Stimulated activated CD8-positive, alpha-beta memory T cell treated with anti-CD3 and anti-CD28 coated beads, Interleukin-12 subunit alpha, Interleukin-12 subunit beta, amount 100 ng/mL, for 4 hours (primary cell): ENCODE measurements at places on chromosomes 11 and 22.

GRCh38 chr11:126838779-126839178 lies 161.8 kb downstream of the KIRREL3 start:
- no peak for DNase-seq

DNA sequence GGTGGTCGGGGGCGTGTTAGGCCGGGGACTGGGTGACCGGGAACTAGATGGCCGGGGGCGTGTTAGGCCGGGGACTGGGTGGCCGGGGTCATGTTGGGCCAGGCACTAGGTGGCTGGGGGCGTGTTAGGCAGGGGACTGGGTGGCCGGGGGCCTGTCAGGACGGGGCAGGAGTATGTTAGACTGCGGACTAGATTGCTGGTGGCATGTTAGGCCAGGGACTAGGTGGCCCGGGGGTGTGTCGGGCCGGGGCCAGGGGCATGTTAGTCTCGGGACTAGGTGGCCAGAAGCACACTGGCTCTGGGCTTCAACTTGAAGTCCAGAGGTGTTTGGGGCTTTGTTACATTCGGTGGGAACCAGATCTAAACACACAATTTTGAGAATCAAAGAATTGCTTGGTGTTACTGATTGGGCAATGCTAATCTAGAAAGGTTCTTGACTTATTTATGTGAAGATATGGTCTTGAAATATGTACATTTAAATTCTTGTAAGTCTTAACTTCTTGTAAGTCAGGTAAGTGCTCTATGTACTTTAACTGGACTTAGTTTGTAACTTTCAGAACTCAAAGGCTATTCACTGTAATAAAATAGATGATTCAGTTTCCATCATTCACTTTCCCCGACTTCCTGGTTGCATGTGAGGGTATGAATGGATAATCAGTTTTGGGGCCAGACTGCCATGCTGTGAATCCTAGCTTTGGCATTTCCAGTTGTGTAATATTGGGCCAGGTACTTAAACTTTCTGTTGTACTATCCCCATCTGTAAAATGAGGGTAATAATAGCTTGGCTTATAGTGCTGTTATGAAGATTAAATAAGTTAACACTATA lies 1.1 kb downstream of the EXT2 start:
- no peak for DNase-seq

GRCh38 chr11:10678101-10678500 lies 15.5 kb downstream of the IRAG1 start:
- DNase-seq: no peak

DNA sequence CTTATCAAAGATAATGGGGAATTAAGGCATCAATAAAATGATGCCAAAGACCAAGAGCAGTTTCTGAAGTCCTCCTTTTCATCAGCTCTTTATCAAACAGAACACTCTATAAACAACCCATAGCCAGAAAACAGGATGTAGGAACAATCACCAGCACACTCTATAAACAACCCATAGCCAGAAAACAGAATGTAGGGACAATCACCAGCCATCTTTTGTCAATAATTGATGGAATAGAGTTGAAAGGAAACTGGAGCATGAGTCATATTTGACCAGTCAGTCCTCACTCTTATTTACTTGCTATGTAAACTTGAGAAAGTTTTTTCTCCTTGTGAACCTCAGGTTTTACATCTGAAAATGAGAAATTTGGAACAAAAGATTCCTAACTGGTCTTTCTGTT lies 10.0 kb downstream of the MS4A2 start:
- DNase-seq: no peak

DNA sequence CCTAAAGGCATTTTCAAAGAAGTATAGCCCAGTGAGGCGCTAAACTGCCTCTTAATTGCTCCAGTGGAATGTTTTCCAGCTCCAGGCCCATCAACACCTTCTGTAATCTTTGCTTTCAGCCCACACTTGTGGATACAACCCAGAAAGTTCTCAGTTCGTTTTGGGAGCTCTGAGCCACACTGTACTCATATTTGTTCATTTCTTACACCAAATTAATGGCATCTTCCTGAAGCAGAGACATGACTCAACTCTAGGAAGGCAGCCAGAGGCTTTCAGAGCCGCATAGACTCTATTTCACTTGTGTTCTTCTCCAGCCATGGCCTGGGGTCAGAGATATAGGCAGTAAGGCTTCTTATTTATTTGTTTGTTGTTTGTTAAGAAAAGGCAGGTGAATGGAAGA lies 175.5 kb upstream of the NCAM1 start:
- no peak for DNase-seq

DNA sequence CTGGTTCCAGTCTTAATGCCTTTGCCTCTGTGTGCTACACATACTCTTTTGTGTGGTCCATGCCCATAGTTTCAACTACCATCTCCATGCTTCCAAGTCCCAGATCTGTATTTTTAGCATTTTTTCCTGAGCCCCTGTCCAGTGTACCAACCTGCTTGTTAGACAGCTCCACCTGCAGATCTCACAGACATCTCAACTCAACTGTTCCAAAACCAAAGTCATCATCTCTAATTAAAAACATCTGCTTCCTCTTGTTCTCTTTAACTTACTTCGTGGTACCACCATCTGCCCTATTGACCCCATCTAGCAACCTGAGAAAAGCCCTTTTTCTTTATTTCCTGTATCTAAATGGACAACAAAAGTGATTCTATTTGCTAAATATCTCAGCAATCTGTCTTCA lies 8.6 kb upstream of the KMT2A start:
- no peak for DNase-seq

- DNase-seq: no peak
These were observed 354.4 kb downstream of the SOX6 start for GRCh38 chr11:16001899-16002426.

DNA sequence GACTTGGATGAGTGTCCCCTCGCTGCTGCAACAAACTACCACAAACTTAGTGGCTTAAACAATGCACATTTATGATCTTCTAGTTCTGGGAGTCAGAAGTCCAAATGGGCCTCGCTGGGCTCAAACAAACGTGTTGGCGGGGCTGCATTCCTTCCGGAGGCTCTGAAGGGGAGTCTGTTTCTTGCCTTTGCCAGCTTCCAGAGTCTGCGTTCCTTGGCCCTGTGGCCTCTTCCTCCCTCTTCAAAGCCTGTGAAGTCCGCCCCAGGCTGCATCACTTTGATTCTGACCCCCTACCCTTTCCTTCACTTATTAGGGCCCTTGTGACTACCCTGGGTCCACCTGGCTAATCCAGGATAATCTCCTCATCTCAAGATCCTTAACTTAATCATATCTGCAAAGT lies 80.3 kb upstream of the NECTIN1 start:
- DNase-seq: no peak

- DNase-seq: no peak
These were observed 32.2 kb downstream of the LIMK2 start for GRCh38 chr22:31244046-31244942.

DNA sequence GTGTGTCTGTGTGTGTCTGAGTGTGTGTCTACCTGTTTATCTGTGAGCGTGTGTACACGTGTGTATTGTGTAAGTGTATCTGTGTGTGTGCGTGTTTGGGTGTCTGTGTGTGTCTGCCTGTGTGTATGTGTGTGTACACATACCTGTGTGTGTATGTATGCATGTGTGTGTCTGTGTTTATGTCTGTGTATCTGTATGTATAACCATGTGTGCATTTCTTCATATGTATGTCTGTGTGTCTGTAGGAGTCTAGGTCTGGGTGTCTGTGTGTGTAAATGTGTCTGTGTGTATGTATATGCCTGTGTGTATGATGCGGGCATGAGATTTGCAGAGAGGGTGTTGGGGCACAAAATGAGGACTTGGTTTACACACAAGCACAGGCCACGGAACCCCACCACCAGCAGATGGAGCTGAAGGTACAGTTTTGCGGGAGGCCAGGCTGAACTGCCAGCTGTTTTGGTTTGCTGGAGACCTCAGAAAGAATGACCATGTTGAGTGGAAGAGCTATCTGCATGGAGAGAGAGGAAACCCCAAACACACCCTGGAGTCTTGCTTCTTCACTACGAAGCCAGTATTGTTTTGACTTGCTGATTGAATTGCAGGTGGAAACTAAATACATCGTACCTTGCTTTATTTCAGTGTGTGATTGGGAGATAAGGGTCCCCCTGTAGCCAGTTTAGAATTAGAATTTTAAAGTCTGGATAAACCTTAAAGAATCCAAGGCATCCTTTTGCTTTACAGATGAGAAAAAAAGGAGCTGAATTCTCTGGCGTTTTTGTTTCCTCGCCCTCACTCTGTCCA lies 497.2 kb downstream of the NTM start:
- no peak for DNase-seq

GRCh38 chr11:87338046-87338639 lies 300.4 kb downstream of the TMEM135 start:
- no peak for DNase-seq

DNA sequence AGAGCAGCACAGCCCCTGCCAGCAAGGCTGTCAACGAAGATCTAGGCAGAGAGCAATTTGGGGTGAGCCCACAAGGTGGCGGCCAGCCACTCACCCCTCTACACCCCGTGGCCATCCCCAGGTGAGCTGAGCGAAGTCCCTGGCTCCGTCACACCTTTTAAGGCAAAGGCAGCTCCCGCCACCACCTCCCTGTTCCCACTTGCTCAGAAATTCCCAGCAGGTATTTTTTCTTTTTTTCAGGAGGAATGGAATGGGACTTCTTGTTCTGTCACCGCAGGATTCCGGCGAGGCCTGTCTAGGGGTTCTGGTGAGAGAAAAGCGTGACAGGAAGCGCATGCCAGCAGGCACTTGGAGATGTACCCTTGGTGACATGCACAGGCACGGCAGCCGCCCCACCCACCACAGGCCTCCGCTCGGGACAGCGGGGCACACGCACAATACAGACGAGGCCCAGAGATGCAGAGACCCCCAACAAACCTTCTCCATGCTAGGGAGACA lies 10.0 kb downstream of the RPL3 start:
- no peak for DNase-seq

DNA sequence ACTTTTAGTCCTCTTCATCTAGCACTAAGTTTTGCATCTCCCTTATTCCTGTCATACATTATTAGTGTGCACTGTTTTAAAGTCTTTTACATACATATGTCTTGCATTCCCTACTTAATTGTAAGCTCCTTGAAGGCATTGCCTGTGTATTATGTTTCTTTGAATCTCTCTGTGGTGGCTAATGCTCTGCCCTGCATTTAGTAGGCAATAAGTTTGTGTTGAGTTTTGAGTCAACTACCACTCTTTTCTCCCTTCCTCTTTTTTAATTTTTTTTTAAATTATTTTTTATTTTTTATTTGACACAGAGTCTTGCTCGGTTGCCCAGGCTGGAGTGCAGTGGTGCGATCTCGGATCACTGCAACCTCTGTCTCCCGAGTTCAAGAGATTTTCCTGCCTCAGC lies 78.9 kb downstream of the ZBTB16 start:
- DNase-seq: no peak

DNA sequence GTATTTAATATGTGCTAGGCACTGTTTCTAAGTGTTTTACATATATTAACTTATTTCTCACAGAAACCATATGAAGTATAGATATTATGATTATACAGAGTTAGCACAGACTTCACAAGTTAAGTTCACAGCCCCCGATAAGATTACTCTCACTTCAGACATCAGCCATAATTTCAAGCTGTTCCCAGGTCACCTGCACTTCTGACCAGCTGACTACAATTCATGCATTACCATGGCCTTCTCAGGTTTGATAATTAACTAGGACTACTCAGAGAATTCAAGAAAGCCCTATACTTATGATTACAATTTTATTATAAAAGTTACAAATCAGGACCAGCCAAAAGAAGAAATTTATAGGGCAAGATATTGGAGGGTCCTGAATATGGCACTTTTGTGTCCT lies 68.2 kb upstream of the RRM1 start:
- no peak for DNase-seq

DNA sequence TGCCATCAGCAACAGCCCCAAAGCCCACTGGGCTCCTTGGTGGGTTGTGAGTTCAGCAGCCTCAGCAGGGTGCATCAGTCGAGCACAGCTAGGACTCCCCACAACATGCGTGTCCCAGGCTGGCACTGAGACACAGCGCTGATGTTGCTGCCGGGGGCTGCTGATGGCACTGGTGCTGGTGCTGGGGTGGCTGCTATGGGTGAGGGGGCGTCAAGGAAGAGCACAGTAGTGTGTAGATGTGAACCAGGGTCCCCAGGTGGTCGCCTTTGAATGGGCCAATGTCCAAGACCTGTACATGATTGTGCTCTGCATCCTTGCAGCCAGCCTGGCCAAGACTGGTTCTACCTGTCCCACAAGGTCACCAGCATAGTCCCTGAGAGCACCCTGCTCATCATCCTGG lies 121.3 kb upstream of the SERPIND1 start:
- no peak for DNase-seq

DNA sequence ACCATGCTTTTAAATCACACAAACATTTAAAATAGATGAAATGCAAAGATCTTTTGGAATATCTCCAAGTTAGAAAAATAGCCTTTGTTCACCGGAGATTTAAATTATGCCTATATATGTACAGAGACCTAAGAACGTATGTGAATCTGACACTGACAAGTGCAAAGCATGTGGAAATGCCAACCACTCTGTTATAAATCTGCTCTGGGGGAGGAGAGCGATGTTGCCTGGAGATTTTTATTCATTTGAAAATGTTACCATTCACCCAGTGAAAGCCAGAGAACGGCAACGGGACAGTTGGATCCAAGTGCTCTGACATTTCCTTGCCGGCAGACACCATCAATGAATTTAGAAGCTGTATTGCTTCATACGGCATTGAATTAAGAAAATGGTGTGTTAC lies 39.8 kb upstream of the BMAL1 start:
- DNase-seq: no peak

GRCh38 chr11:131652231-131652630 lies 281.8 kb downstream of the NTM start:
- no peak for DNase-seq

DNA sequence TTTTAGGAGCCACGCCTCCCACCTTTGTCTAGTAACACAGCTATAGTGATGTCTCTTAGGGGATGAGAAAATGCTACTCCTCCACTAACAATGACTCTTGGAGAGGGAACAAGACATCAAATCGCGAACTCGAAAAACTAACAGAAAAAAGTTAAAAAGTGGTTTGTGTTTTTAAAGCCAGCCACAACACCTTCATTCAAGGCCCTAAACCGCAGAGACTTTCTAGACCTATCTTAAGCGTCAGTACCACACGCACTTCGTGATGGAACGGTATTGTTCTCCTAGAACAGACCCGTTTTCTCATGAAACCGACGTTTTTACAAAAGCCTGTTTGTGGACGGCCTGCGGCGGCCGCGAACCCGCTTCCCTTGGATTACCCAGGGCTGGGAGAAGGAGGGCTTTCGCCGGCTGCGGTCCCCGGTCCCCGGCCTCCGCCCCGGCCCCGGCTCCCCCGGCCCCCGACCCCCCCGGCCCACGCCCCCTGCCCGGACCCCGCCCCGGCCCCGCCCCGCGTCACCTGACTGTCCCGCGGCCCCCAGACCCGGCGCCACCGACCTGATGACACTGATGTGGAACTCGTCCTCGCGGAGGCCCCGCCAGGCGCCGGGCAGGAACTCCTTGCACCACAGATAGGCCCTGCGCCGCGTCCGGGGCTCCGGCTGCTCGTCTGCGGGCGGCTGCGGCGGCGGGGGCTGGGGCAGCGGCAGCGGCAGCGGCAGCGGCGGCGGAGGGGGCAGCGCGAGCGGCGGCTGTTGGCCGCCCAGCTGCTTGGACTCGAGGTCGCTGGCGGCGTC lies 718 bp downstream of the CHKA start:
- DNase-seq: peak; percentile 10
